ENCODE measurements at places on chromosomes 1 and 21.
A peak's percentile ranks its signal among the peaks of the same experiment; 100 is the strongest.

DNA sequence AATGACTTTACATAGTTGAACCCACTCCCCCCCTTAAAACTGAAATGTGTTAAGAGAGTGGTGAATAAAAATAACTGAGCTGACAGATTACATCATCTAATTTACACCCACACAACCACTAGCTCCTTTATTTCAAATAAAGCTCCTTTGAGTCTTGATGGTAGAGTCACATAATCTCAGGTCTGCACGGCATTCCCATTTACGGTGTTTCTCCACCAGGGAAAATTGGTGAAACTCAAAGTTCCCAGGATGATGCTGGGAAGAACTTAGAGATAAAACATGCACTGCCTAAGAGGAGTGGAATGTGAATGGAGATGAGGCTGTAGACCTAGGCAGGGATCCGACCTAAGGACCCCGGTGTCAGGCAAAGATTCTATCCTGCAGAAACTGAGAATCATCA lies 727.8 kb upstream of the ADAMTS5 start:
- no peak for DNase-seq

DNA sequence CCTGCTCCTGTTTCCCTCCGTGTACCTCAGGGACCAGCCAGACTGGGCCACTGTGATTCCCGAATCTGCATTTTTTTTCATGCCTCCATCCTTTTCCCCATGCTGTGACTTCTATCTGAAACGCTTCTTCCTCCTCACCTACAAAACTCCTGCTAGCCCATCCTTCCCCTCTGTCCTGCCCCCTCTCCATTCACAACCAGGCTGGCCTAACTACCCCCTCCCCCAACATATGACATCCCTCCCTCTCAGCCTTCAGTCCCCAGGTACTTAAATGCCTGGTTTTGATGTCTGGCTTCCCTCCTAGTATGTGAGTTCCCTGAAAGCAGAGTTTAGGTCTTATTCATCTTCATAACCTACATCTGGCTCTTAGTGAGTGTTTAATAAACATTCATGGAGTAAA lies 82.7 kb downstream of the TAS1R2 start:
- no peak for DNase-seq

GRCh38 chr1:193850745-193851144 lies 664.3 kb upstream of the B3GALT2 start:
- DNase-seq = peak; percentile 43

- no peak for DNase-seq
Observed at GRCh38 chr1:114342376-114342775, 168.6 kb downstream of the TRIM33 start.

DNA sequence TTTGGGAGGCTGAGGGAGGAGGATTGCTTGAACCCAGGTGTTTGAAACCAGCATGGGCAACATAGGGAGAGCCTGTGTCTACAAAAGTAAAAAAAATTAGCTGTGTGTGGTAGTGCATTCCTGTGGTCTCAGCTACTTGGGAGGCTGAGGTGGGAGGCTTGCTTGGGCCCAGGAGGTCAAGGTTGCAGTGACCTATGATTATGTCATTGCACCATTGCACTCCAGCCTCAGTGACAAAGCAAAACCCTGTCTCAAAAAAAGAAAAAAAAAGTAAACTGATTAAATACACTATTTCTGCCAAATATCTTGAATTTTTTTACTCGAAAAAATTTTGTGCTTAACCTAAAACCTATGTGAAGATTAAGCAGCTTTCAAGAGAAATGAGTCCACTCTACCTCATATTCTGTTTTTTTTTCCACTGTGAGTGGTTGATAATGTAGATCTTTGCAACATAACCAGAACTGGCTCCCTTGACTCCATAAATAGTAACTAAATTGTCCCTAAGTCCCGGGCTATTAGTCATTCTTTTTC lies 19.4 kb upstream of the ZNF281 start:
- DNase-seq = no peak

GRCh38 chr1:39268112-39268581 lies 63.7 kb downstream of the MACF1 start:
- DNase-seq = peak; percentile 42

GRCh38 chr1:29855561-29856160 lies 619.3 kb downstream of the PTPRU start:
- DNase-seq = no peak

DNA sequence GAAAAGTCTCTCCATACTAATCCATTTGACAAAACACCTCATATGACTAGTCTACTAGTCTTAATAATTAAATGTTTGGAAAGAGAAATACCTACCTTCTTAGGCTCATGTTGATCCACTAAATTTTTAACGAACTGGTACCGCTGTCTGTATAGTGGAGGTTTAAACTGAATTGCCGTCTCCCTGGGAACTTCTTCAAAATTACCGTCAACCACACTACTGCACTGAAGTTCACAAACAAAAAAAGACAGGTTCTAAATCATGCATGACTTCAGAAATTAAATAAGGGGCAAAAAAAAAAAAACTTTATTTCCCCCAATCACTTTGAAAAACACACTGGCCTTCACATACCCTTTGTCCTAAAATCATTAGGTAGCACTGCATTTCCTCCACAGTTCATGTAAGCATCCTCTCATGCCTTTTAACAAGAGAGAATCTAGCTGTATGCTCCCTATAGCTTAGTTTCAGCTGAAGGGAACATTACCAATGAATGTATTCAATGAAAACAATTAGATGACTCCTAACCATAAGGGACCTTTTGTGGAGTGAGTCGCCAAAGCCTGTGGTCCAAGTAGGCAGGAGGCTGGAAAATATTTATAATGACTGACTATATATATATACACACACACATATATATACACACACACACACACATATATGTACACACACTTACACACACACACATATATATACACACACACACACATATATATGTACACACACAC lies 3.4 kb downstream of the HENMT1 start:
- no peak for DNase-seq

DNA sequence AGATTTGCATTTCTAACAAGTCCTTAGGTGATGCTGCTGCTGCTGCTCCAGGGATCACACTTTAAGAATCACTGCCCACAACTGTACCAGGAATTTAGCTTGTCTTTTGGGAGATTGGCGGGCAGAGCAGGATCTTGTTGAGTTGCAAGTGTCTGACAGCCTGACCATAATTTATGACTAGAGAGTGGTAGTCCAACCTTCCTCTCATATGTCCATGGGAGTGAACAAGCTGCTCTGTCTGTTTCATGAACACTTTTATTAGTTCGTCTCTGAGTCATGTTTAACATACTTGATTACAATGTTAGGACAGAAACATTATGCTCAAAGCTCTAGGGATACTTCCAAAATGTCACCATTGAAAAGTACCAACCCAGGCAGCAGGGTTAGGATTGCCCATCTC lies 169.6 kb downstream of the TGFB2 start:
- no peak for DNase-seq

DNA sequence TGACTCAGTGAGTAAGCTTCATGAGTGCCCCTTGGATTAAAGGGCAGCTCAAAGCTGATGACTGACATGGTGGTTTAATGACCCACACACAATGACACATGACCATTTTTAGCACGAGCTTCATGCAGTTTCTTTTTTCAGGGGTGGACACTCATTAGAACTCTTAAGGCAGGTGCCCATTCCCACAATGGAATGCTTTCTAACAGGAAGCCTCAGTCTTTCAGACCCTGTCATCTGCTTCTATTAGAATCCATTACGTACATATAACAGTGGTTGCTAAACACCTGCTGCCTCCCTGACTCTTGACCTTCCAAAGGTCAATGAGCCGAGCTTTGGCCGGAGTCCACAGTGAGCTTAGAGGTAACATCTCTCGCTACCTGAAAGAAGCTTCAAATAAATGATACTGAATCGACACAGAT lies 27.4 kb downstream of the AKNAD1 start:
- no peak for DNase-seq

GRCh38 chr1:67579623-67580394 lies 105.2 kb upstream of the GADD45A start:
- no peak for DNase-seq

- DNase-seq = no peak
Observed at GRCh38 chr1:96409087-96409486, 312.5 kb upstream of the PTBP2 start.

DNA sequence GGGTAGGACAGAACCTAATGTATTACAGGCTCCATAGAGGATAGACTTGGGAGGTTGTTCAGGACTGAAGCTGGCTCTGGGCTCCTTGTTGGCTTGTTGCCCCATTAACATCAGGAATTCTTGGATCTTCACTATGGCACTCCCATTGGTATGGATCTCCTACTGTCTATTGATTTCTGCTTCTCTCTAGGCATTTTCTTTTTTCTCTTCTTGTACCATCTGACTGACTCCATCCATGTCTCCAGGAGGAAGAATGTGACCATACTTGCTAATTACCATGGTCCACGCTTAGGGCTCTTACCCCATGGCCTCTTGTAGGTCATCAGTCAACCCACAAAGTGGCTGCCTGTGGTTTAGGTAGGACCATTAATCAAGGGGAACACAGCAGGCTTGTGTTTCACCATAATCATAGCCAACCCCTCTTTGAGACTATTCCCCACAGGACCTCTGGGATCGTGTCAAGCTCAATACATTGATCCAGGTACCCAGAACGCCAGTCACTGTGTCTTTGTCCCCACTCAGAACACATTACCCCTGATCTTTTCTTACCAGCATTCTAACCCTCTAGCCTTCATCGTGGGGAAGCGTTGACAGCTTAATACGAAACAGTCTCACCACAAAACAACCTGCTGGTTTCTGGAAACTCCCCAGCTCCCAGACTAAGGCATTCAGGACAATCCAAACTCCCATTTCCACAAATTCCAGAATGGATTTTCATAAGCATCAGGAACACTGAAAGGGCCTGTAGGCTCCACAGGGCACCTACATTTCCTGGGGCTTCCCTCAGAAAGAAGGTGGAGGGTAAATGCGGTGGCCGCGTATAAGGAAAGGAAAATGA lies 97.1 kb downstream of the ETS2 start:
- no peak for DNase-seq

DNA sequence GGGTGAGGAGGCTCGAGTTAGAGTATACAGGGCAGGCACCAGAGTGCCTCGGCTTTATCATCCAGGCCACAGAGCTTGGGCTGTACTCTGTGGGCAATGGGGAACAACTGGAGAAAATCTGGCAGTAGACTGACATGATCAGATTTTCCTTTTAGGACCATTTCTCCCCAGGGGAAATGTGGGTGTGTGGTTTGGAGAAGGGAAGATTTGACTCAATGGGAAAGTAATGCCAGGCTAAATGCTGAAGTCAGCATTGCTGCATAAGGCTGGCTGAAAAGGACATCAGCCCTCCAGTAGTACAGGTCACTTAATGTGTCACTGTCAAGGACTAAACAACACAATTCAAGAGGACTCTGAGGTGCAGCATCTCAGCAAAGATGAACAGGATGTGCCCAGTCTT lies 5.0 kb downstream of the FYB2 start:
- no peak for DNase-seq

- no peak for DNase-seq
Observed at GRCh38 chr1:92346866-92347640, 48.2 kb downstream of the RPAP2 start.

- DNase-seq = peak; percentile 54
Observed at GRCh38 chr1:107430540-107431228, 289.8 kb downstream of the NTNG1 start.

- DNase-seq = peak; percentile 59
Observed at GRCh38 chr1:156801409-156802121, 15.1 kb downstream of the SH2D2A start.

- no peak for DNase-seq
Observed at GRCh38 chr1:3908886-3909517, 8.9 kb upstream of the C1orf174 start.

- DNase-seq = no peak
Observed at GRCh38 chr1:77706321-77706720, 23.9 kb upstream of the ZZZ3 start.

- no peak for DNase-seq
Observed at GRCh38 chr1:167331650-167332049, 111.0 kb downstream of the POU2F1 start.

- no peak for DNase-seq
Observed at GRCh38 chr1:76084029-76084627, 9.6 kb downstream of the ST6GALNAC3 start.
